ENCODE measurements at places on chromosomes 3 and 15. TPM values are rescaled to one million over a fixed set of nuclear protein-coding genes. Genes with fewer than 3 reads are reported as not detected.

- no peak for DNase-seq
Measured at GRCh38 chr3:149658744-149659497, 1.1 kb upstream of the WWTR1 start.

- DNase-seq: no peak
Measured at GRCh38 chr3:146343551-146343950, 92.6 kb upstream of the PLSCR4 start.

DNA sequence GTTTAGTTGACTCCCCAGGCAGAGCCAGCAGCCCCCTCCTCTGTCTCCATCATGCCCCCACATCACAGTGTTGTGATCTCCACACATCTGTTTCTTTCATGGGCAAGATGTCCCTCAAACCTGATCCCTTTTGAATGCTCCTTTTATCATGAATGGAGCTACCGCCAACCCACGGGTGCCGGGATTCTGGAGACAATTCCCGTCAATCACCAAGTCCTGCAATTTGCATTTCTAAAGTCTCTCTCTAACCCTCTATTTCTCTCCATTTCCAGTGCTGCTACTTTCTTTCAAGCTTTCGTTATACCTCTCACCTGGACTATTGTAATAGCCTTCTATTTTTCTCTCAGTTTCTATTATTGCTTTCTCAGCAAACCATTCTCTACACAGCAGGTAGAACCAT is 89.7 kb upstream of the CCNL1 start:
- DNase-seq: no peak

- no peak for DNase-seq
Measured at GRCh38 chr3:169848741-169849140, 21.0 kb downstream of the LRRC31 start.

DNA sequence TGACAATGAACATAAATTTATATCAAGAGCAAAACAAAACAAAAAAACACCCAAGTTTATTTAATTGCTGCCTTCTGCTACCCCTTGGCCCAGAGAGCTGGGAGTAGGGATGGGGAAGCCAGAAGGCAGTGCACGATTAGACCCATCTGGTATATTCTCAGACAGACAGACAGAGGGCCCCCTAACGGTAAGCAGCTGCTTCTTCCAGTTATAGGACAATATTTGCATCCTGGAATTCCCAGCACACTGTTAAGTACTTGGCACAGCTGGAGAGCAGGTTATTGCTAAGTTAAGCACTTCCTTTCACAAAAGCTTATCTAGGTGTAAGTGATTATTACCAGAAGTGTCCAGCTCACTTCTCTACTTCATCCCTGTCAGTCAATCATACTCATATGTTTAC is 39.3 kb downstream of the C2CD4B start:
- peak; percentile 74 for DNase-seq

- peak; percentile 20 for DNase-seq
Measured at GRCh38 chr3:43894176-43895049, 203.7 kb downstream of the ABHD5 start.

DNA sequence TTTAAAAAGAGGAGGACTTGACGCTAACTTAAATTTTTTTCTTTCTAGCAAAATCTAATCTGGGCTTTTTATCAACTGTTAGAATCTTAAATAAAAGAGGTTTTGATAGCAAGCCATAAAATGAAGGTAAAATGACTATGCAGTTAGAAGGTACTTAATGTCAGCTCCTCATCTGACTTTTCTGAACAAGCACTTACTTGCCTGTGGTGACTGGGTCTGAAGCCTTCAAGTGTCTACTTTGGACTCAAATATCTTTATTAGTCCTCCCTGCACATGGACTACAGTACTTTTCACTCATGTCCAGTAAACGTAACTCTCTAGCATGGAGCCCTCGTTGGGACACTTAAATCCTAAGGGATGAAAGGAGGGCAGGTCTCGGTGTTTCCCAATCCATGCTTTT is 135.9 kb downstream of the P2RY1 start:
- no peak for DNase-seq

- DNase-seq: no peak
Measured at GRCh38 chr3:107452436-107452835, 70.3 kb upstream of the BBX start.

GRCh38 chr3:142272200-142272891 is 47.0 kb upstream of the GK5 start:
- DNase-seq: no peak

DNA sequence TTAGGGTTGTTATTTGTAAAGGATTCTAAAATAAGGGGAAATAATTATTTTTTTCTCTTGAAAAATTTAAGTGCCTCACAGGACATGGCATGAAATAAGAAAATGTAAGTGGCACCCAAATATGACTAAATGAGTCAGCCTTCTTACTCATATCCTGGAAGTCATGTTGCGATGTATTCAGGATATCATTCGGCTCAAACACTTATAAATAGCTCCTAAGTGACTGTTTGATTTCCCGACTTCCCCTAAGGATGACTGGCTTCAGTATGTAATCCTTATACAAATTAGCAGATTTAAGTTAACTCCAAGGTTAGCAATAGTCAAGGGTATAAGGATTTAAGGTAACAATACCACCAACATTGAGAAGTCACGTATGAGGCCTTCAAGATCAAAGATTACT is 57.3 kb upstream of the OSTN start:
- no peak for DNase-seq

- no peak for DNase-seq
Measured at GRCh38 chr3:122961146-122961545, 66.4 kb downstream of the SEMA5B start.

DNA sequence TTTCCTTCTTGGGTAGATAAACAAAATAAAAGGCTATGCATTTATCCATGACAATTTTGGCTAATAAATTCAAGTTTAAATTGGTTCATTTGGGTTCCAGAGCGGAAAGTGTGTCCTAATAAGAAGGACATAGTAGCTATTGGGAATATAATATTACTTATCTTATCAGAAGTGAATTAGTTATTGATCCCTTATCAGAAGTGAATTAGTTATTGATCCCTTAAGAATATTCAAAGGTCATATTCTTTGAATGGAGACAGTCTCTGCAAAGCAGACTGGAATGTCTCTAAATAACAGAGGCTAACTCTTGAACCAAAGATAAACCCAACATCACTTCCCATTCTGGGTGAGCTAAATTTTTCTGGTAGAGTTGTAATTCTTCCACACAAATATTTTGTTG is 290.7 kb upstream of the BCHE start:
- no peak for DNase-seq

DNA sequence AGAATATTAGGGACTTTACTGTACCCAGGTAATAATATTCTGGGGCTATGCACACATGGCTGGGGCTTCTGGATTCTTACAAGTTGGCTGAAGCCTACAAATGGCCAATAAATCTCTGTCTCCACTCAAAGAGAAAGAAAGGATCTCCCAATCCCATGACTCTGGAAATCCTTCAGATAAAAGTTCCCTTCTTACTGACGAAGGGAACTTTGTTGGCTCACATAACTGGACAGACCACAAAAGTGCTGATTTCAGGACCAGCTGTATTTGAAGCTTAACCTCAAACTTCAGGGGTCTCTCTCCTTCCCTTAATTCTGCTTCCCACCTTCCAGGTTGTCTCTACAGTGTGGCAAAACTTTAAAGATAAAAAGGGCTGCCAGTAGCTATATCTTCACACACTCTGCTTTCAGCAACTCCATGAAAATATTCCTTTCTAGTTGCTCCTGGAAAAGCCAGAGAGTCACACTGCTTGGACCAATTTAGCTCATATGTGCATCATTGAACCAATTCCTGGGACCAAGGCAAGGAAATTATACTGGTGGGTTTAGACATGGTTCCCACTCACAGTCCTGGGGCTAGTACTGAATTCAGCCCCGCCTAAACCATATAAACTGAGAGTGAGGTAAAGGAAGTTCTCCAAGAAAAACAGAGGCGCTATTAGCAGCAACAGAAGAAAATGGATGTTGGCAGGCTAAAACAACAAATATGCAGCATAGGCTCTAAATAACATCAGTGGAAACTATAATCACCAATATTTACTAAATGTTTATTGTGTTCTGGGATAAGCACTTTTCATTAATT is 290.0 kb upstream of the GADL1 start:
- no peak for DNase-seq

- DNase-seq: no peak
Measured at GRCh38 chr3:175129126-175129525, 270.0 kb downstream of the NAALADL2 start.

GRCh38 chr3:71874618-71875017 is 89.7 kb upstream of the PROK2 start:
- no peak for DNase-seq

DNA sequence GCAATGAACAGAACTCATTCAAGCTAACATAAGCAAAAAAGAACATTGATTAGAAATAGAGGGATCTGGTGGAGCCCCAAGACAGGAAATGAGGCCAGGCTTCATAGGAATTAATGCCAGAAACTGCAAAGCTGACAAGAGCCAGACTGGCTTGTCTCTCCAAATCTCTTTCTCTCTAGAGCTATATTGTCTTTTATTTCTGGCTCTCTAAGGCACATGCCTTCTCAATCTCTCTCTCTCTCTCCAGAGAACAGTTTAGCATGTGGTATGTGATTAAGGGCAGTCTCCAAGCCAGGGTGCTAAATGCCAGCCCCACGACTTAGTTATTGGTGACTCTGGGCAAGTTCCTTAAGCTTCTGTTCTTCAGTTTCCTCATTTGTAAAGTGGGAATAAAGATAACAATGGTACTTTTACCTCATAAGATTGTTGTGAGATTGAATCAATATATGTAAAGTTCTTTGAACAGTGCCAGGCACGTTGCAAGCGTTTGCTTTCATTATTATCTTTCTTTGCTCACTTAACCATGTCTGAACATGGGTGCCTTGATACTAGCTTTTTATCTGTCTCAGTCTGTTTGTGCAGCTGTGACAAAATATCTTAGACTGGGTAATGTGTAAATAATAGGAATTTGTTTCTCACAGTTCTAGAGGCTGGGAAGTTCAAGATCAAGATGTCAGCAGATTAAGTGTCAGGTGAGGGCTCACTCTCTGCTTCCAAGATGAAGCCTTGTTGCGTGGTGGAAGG is 123.2 kb downstream of the BDH1 start:
- DNase-seq: no peak

DNA sequence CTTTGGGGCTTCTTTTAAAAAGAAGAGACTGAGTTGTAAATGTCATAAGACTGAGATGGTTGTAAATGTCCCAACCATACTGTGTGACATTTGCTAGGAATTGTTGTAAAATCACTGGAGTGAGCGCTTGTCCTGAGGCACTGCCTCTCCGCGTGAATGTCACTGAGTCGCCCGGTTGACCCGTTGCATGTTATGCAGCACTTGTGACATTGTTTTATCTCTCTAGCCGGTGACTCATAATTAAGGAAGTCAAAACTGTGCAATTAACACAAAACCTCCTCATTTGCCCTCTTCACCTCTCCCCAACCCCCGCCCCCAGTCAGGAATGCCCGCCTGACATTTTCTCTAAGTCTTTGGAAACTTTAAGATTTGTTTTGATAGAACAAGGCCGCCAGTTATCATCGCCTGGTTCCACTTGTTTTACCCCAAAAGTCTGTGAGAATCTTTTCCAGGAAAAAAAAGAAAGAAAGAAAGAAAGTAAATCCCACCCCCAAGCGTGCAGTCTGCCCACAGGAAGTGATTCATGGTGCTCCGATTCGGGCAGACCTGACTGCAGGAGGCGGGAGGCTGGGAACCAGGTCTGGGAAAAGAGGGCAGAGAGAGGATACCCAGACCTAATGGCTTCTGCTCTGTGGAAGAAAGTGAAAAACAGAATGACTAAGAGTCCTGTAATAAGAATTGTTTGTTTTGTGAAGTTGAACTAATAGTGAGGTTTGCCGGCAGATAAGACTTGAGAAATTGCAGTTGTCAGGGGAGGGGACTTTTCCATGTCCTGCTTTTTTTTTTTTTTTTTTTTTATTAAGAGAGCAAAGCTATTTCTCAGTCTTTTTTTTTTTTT is 84.8 kb downstream of the SMAD3 start:
- DNase-seq: no peak

- DNase-seq: no peak
Measured at GRCh38 chr3:25344670-25345069, 83.4 kb upstream of the RARB start.

DNA sequence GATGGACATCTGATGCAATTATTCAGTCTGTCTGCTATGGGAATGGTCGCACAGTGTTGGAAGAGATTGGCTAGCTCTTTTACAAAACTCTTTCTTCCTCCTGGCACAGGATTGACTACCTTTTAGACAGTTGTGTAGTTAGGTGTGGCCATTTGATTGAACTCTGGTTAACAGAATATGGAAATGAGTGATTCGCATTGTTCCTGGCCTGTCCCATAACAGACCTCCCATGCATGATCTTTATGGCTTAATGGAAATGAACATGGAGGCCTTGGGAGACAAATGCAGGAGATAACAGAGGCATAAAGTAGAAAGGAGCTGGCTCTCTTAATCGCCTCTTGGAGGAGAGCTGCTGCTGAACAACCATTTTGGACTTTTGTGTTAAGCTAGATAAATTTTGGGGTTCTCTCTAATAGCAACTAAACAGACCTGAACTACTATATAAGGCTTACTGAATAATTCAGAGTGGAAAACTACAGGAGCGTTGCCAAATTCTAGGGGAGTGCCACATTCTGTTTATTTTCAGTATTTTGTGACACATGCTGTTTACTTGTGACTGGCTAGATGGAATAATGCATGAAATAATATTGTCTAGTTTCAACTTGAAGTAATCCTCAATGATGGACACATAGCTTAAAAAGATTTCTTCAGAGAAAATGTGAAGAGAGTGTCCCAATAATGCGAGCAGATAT is 357.7 kb upstream of the SGO1 start:
- DNase-seq: no peak

DNA sequence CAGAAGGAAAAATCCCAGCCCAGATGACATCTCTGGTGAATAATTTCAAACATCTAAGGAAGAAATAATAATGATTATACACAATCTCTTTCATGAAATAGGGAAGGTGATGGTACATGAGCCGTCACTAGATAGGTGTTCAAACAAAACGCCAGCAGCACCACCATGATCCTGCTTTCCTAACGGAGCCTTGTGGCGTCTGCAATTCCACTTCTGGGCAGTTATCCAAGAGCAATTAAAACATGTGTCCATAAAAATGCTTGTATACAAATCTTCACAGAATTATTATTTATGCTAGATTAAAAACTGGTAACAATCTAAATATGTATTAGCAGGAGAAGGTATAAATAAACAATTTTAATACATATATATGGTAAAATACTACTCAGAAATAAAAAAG is 33.7 kb downstream of the RTP4 start:
- DNase-seq: no peak

MKRN2OS gene
- 6.5 TPM for total RNA-seq

CPB1 gene
- 19.0 TPM for total RNA-seq

OR5K1 gene
- total RNA-seq: not detected

Measured in colonic mucosa (tissue), 4 donors.